ENCODE measurements at places on chromosomes 4 and X. TPM values are rescaled to one million over a fixed set of nuclear protein-coding genes. Genes with fewer than 3 reads are reported as not detected.

The VCX gene
- not detected for total RNA-seq

GRCh38 chrX:102546828-102547493, 30.4 kb upstream of the TMSB15A start:
- no peaks in the 10 kb centered on the region for H3K27me3 ChIP-seq
- H3K4me1 ChIP-seq: no peaks in the 10 kb centered on the region
- no peak for DNase-seq
- H3K27ac ChIP-seq: no peak overlapping the region

The TMEM164 gene
- total RNA-seq: 27.3 TPM

GRCh38 chrX:140775211-140775610, 65.7 kb downstream of the LINC00632 start:
- no peak overlapping the region for H3K27ac ChIP-seq
- H3K4me3 ChIP-seq: no peak overlapping the region
- H3K36me3 ChIP-seq: no peaks in the 10 kb centered on the region
- no peaks in the 10 kb centered on the region for H3K27me3 ChIP-seq

GRCh38 chr4:124505211-124505610, 207.3 kb downstream of the ANKRD50 start:
- no peak overlapping the region for H3K4me3 ChIP-seq
- H3K4me1 ChIP-seq: no peaks in the 10 kb centered on the region
- H3K27me3 ChIP-seq: no peaks in the 10 kb centered on the region
- no peak overlapping the region for H3K27ac ChIP-seq
